ENCODE measurements at places on chromosomes 1 and 21.

DNA sequence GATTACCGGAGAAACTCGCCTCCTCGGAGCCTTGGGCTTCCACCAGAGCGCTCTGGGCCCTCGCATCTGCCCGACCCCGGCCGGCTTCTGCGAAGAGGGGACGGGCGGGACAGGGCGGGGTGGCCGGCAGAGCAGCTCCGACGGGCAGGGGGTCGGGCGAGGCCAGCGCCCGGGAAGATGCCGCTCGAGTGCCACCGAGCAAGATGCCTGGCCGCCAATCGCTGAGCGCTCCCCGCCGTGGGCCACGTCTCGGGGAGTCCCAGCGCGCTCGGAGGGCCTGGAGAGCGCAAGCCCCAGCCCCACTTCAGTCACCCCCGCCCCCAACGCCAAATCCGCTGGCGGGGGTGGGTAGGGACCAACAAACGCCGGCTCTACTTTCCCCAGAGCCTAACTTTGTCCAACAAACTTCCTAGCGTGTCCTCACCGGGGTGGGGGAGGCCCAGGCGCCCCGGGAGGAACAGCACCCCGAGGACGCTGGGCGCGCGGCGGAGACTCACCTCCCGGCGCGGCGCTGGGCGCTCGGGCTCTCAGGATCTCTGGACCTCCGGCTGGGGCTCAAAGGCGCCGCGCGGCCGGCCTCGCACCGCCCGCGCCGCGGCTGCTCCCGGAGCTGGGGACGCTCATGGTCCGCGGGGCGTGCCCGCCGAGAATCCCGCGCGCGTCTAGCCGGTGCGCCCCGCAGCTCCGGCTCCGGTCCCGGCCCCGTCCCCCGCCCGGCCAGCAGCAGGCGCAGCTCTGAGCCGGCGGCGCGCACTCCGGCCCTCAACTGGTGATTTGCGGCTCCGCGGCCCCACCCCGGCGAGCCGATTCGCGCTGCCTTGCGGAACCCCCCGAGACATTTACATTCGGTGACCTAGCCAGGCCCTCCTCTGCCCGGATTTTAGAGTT, at the start of gene BCAR3:
Gene BCAR3 (minus strand): TSS at position 737 of the 888 bp plus-strand sequence. CDS start 6,907 bp downstream, outside the sequence.
- no peak for DNase-seq

DNA sequence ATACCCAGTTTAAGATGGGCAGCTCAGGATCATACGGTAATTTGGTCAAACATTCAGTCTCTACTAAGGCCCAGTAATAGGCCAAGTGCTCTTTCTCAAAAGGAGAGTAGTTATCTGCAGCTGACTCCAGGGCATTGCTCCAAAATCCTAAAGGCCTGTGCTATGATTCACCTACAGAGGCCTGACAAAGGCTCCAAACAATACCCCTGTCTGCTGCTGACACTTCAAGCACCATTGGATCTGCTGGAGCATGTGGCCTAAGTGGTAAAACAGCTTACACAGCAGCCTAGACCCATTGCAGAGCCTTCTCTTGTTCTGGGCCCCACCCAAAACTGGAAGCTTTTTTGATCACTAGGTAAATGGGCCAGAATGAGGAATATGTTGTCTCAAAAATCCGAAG, 22.8 kb downstream of the SLAMF7 start:
- no peak for DNase-seq

DNA sequence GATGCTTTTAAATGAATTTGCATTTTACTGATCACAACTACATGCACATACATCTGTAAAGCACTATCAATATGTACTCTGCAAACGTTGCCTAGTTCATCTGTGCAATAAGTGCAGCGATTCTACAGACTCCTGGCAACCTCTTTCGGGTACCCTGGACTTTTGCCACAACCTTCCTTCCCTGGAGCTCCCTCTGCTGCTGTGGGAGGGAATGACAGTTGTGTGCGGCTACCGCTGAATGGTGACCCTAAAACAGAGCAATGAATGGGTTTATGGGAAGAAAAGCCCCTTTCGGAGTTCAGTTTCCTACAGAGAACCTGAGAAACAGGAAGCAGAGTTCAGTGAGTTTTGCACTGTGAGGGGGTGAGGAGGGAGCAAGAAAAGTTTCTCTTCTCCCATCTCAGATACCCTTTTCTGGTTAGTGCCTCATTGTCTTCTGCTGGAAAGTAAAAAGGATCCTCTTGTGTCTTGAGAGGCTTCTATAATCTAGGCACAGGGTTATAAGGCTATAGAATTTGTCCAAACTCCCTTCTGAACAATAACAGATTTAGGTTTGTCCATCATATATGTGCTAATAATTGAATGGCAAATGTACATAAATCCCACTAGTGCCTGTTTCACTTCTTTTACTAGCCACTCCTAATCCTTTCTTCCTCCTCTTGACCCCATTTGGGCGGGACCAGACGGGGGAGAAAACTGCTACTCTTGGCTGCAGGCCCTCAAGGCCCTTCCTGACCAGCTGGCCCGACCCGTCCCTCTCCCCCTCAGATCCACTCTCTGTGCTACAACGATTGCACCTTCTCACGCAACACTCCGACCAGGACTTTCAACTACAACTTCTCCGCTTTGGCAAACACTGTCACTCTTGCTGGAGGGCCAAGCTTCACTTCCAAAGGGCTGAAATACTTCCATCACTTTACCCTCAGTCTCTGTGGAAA, 19.8 kb upstream of the SARS1 start:
- peak; percentile 54 for DNase-seq

- no peak for DNase-seq
These were observed 560.5 kb downstream of the KIF26B start for GRCh38 chr1:245715291-245715701.

GRCh38 chr1:227766015-227766634, 30.9 kb downstream of the SNAP47 start:
- DNase-seq = peak; percentile 72

- no peak for DNase-seq
These were observed 99.6 kb upstream of the KAZN start for GRCh38 chr1:14498839-14499238.

DNA sequence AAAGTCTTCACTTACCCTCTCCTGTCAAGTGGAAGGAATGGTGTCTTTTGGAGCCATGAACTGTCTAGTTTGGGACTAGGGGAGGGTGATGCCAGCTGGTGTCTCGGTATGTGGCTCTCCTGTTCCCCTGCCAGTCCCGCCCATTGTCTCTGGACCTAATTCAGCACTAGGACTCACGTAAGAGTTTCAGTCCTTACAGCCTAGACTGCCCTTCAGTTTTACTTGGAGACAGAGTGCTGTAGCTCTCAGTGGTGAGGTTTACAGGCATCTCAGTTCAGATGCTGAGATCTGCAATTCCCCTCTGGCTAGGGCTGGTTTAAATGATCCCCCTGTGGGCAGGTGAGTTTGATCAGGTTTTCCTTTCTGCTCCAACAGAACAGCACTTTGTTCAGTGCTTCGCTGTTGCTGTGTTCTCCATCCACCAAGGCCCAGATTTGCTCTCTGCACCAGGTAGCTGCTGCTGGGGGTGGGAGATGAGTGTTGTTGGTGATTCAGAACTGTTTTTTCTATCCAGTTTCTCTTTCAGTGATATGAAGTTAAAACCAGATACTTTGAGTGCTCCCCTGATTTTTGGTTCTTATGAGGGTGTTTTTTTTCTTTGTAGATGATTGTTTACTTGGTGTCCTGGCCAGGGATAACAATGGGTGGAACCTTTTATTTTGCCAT, 198.3 kb upstream of the RNPC3 start:
- no peak for DNase-seq

DNA sequence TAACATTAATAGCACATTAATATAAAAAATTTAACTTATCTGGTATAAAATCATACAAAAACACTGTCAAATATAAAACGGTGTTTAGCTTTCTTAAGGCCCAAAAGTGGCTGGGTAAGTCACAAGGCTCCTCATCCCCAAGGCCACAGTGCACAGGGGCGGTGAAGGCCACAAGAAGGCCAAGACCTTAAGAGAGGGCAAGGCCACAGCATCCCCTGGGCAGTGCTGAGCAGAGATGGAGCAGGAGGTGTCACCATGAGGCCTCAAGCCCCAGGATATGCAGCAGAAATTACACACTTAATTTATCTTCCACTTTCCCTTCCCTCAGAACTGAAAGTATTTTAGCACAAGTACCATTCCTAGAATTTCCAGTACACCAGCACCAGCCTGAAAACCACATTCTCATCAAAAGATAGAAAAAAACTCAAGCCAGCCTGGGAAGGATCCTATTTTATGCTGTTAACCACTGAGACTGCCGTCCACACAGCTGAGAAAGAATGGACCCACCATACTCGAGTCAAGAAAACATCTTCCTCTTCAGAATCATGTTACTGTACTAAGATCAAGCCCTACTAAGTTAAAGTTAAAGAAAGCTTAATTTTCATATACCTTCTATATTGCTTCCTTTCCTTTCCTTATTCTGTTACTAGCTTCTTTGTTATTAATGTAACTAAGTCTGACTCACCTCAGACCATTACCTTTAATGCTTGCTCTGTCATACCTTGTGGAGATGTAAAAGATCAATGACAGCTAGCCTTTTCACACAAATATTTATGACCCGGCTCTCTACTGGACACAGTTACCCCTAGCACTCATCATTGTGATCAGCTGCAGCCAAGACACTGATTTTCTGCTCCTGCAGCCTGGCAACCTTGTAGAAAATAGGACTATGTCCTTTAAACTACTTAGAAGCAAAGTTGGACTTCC, 26.4 kb upstream of the FMO1 start:
- DNase-seq = no peak

- DNase-seq = no peak
These were observed 17.7 kb downstream of the LURAP1 start for GRCh38 chr1:46220808-46221207.

DNA sequence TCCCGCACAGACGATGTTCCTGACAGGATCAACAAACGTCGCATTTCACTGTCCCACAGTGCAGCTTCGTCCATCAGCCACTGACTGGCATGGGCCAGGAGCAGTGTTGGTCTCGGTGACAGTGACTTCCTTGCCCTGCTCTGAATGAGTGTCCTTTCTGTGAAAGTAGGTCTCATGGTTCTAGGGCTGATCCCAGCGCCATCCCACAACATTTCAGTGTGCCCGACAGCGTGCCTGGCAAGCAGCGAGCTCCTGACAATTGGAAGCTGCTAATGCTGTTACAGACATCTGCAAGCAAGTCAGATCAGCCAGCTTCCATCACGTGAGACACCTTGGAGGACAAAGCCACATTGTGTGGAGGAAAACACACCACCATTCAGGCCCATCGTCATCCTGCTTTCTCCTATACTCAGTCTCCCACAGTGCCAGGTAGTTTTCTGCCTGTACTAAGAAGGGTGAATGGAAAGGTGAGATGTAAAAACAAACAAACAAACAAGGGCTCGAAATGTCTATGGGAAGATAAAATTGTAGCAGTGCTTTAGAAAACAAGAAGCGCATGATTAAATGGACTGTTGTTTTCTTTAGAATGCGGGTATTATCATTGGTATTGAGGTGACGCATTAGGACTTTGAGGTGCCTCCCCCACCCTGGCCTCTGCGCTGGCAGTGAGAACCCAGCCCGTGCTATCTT, 21.9 kb downstream of the ERRFI1 start:
- no peak for DNase-seq

DNA sequence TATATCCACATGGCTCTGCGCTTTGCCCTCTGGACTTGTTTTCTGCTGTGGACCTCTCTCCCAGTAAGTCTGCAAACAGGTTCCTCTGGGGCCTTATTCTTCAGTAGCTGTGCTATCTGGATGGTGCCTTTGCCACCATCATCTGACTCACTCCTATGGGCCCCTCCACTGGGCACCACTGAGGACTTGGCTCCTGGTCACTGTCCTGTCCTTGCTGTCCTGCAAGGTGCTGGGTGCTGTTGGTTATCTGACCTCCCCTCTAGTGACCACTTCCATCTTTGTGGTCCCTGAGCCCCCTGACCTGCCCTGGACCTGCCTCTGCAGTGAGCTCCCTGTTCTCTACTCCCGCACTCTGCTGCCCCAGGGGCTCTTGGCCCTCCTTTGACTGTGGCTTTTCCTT, 6.7 kb downstream of the CNIH3 start:
- DNase-seq = no peak

- DNase-seq = no peak
These were observed 103.2 kb upstream of the DYNLT5 start for GRCh38 chr1:66648901-66649595.

GRCh38 chr21:26769613-26770188, 75.5 kb downstream of the ADAMTS1 start:
- no peak for DNase-seq

DNA sequence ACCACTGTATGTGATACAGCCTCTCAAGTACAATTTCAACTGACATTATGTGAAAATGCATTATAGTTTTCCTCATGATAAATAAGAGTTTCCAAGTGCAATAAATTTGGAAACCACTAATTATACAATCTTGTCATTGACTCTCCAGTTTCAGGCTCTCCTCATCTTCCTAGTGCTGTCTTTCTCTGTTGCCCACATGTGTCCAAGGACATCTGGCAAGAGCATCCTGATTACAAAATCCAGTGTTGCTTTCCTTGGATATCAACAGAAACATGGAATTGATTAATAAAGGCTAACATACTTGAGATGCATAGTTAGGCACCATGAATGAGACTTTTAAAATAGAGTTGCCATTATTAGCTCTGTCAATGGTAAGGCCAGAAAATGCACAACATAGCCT, 15.6 kb upstream of the MAP10 start:
- no peak for DNase-seq

- no peak for DNase-seq
These were observed 12.2 kb downstream of the PRDM16 start for GRCh38 chr1:3081171-3081683.

Measured in stimulated activated CD4-positive, alpha-beta T cell treated with anti-CD3 and anti-CD28 coated beads, Interleukin-1b, Interleukin-23, amount 100 ng/mL, for 48 hours (primary cell).